T-helper 2 cell (primary cell): ENCODE measurements at places on chromosomes 13 and 19.
A peak's percentile ranks its signal among the peaks of the same experiment; 100 is the strongest.

DNA sequence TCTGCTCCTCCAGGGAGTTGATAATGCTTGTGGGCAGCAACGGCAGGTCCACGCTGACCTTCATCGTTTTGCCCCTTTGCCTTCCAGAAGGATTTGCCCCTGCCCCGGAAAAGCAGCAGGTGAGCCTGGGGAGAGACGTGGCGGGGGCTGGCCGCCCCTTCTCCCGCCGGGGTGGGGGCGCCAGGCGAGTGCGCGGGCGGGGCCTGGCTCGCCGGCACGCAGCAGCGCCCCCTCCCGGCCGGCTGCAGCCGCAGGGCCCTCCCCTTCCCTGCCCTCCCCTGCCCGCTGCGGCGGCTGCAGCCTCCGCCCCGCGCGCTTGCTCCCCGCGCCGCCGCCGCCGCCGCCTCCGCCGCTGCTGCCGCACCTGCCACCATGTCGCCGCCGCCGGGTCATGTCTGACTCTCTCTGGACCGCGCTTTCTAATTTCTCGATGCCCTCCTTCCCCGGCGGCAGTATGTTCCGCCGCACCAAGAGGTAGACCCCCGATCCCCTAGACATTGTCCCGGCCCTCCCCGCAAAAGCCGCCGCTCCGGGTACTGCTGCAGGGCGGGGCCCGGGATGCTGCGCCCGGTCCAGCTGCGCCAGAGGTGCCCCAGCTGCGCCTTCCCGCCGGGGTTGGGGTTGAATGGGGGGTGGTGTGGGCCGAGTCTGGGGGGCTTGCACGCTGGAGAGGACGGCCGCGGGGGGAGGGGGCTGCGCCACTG, at the start of gene MAST1:
MAST1 (plus strand) TSS at position 334 of the 704 bp plus-strand sequence; CDS start at position 392, 58 bp downstream.
- peak; percentile 35 for DNase-seq

GRCh38 chr13:50285283-50285682, 270.0 kb downstream of the KCNRG start:
- DNase-seq = no peak

- DNase-seq = no peak
These were observed 50.1 kb upstream of the OBI1 start for GRCh38 chr13:78709028-78709427.

GRCh38 chr13:33205224-33205623, 80.3 kb downstream of the STARD13 start:
- no peak for DNase-seq

- no peak for DNase-seq
These were observed 8.0 kb downstream of the ABHD13 start for GRCh38 chr13:108226184-108226583.

GRCh38 chr19:53463263-53463662, 4.3 kb upstream of the ZNF813 start:
- DNase-seq = no peak

DNA sequence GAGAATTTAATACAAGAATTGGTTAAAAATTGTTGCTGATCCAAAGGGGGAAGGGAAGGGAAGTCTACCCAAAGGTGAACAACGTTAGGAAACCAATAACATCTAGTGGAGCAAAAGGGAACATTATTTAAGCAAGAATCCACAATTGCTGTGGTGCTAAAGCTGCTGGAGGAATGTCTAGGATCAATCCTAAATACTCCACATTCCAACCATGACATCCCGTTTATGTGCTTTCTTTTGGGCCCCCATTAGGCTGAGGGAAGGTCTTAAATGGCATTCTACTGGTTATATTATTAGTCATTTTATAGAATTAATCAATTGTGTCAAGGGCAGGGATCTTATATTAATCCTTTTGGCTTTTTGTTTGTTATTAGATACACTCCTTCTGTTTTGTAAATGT, 39.9 kb upstream of the VWA8 start:
- DNase-seq = no peak

DNA sequence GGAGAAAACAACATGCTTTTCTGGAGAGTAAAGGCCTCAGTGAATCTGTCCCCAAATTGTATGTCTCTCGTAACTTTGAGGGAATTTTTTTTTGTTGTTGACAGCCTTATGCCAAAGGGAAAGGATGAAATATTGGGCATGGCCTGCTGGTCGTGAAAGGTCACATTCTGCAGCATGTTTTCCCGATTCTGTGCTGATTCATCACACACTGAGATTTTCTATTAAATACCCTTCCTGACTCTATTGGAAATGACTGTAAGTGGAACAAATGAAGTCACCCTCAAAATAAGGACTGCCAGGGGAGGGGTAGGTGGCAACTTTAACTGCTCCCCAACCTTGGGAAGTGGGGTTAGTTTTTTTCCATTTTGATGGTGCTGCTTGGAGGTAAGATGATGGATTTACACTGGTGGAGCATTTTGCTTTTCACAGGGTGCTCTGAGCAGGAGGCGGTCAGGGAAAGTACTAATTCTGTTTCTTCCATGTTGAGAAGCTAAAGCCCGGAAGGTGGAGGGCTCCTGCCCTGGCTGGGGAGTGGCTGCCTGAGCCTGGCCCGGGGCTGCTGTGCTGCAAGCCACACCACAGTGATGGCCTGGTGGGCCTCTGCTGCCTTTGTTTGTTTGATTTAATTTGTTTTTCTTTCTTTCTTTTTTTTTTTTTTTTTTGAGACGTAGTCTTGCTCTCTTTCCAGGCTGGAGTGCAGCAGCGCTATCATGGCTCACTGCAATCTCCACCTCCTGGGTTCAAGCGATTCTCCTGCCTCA, 116.8 kb upstream of the SPATA13 start:
- no peak for DNase-seq

DNA sequence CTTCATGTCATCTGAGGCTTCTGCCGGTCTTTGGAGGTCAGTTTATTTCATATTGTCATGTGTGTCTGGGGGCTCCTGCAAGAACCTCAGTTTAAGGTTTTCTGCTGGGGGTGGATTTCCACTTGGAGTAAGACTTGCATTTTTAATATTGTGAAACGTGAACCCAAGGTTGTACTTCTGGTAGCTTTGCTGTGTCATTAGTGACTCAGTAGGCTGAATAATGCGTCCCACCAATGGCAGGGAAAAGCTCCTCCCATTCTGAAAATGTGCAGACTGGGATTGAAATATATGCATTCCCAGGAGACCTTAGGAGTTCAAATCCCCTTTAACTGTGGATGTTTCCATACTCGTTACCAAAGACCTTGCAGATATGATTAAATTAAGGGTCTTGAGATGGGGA, 46.2 kb downstream of the ING1 start:
- DNase-seq = no peak

DNA sequence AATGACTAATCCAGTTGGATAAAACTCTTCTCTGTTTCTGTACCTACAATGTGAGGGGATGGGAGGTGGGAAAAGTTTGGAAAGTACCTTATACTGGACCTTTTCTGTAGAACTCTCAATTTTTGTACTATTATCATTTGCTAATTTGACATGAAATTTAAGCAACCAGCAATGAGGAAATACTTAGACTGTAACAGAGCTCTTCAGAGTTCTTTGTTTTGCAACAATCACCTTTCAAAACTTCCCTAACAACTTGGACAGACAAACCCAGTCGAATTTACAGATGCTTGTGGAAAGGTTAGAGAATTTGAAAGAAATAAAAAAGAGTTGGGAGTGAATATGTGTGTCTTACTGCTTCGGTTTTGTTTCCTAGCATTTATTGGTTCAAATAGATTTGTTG, 16.8 kb downstream of the KBTBD7 start:
- DNase-seq = no peak

DNA sequence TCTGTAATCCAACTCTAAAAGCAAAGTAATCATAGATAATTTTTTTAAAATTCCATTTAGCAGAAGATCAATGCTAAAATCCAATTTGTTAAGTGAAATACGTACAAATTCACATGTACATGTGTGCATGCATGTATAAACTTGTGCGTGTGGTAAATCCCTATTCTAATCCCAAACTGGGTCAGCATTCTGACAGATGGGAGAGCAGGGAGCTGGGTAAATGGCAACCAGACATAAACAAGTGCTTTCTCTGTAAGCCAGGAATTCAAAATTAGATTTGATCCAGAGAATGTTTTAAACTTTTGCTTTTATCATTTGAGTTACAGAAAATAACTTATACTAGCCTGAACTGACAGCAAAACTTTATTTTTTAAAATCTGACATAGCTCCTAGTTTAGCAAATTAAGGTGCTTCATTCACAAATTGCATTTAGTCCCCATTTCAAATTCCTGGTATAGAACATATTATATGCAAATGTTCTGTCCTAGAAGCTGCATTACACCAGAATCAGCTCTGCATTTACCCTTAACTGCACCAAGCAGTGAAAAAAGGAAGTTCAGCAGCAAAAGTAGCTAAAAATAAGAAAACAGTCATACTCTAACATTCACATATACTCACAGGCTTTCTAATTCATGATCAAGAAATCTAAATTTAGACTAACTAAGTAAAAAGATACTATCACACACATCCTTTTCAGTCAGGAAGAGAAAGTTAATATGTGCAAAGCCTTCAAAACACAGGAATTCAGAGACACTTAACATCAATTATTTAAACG, 32.6 kb downstream of the UBL3 start:
- DNase-seq = peak; percentile 36

DNA sequence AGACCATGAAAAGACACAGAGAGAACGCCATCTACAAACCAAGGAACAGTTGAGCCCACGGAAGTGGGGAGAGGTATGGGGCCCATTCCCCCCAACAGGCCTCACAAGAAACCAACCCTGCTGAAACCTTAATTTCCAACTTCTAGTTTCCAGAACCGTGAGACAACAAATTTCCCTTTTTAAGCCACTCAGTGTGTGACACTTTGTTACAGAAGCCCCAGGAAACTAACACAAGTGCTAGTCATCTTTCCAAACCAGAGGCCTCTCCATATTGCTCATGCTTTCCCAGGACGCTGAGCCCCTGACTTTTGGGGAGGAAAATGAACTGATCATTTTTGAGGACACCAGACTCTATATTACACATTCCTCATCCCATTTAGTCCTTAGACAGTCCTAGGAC, 186.8 kb downstream of the NUFIP1 start:
- no peak for DNase-seq

- no peak for DNase-seq
These were observed 58.0 kb downstream of the USPL1 start for GRCh38 chr13:30675717-30676116.

GRCh38 chr13:75579529-75579928, 29.9 kb downstream of the UCHL3 start:
- DNase-seq = no peak

DNA sequence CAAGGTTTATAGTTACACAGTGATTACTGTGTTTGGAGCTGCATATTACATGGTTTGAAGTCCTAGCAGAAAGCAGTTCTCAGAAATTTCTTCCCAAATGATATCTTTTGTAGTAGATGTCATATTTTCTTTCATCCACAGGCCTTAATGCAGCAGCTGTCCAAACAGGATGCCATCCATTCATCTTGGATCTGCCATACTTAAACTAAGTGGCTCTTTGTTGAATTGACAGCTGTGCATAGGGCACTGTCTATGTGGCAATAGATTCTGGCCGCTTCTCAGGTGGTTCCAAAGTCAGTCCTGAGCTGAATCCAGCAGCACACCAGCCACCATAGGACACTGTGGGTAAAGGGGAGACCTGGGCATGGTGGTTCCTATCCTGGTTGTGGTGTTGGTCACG, 41.6 kb upstream of the SPRY2 start:
- no peak for DNase-seq

DNA sequence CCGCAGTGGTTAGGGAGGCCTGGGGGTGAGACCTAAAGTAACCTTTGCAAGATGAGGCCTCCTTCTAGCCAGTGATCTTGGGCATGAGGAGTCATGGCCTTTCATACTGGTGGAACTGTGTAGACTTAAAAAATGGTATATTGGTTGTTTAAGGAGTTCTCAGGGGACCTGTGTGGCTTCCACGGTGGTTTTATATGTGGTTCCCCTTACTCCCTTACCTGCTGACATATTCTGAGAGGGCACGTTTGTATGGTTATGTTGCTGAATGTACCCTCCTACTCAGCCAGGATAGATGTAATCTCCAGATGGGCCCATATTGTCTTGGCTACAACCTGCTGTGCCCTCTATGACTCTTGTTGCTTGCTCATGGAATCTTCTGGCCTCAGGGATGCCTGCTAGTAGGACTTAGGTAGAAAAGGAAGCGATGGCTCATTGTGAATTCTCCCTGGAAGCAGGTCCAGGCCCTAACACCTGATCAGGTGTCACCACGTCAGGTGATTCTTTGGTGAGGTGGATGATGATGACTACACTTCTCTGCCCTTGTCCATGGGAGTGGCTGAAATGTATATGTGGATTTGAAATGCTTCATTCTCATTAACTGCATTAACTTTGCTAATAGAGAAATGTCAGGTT, 1.8 kb downstream of the ZNF460 start:
- DNase-seq = no peak

DNA sequence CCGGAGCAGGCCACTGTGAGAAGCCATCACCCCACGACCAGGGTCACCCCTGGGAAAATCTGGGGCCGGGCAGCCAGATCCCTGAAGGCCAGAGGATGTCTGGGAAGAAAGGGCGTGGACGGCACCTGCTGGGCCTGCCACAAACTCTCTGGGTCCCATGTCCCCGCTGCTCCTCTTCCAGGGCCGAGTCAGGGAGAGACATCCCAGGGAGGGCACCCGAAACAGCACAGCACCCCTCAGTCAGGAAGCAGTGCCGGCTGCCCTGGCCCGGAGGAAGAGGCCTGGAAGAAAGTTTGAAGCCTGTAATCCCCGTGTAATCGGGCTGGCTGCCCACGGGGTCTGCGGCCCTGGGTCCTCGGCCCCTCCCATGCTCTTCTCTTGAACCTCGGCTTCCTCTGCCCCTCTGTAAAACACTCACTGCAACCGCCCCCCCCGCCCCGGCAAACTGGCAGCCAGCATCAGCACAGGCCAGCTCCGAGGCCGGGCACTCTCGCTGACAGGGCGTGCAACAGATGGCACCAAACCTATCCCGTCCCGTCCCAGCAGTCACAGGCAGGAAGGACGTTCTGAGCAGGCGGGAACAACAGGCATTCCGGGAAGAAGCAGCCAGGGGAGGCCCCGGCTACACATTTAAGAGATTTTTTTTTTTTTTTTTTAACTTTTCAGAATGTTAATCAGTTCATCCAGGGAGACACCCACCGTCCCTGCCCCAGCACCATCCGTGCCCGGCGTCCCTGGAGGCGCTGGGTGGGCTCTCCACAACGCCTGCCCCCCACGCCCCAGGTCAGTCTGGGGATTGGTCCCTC, 1.5 kb downstream of the SBNO2 start:
- DNase-seq = no peak

GRCh38 chr13:79459906-79460305, 21.0 kb upstream of the NDFIP2 start:
- no peak for DNase-seq

- no peak for DNase-seq
These were observed 8.6 kb downstream of the RPS9 start for GRCh38 chr19:54209058-54209810.

- no peak for DNase-seq
These were observed 22.3 kb downstream of the CDC16 start for GRCh38 chr13:114257014-114257413.

DNA sequence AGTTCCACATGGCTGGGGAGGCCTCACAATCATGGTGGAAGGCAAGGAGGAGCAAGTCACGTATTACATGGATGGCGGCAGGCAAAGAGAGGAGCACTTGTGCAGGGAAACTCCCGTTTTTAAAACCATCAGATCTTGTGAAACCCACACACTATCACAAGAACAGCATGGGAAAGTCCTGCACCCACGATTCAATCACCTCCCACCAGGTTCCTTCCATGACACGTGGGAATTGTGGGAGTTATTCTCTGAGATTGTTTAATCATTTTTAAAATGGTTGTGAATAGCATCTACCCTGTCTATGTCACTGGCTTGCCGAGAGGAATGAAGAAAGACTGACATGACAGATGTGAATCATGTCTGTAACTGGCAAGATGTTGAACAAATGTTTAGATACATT, 301.7 kb downstream of the HS6ST3 start:
- no peak for DNase-seq
